ENCODE measurements at places on chromosomes 12 and 14. TPM values are rescaled to one million over a fixed set of nuclear protein-coding genes. Genes with fewer than 3 reads are reported as not detected.

DNA sequence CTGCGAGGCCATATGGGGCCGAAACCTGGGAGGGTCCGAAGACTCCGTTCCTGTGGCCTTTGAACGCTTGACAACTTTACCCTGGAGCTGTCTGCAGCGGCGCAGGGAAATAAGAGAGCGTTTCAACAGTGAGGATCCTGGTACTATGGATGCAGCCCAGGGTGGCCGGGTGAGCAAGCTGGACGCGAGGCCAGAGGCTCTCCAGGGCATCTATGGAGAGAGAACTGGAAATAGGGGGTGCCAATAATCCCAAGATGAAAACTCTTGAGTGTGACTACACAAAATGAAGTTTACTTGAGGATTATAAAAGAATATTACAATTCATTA, 1.1 kb upstream of the ABCC9 start:
- no peak for DNase-seq

- DNase-seq: no peak
Observed at GRCh38 chr12:46509135-46509534, 136.6 kb upstream of the SLC38A2 start.

- DNase-seq: peak; percentile 88
Observed at GRCh38 chr14:32707742-32708500, 230.8 kb upstream of the NPAS3 start.

- DNase-seq: peak; percentile 66
Observed at GRCh38 chr12:40963751-40964150, 224.4 kb upstream of the PDZRN4 start.

- DNase-seq: peak; percentile 7
Observed at GRCh38 chr14:57652769-57653168, 159.1 kb upstream of the CCDC198 start.

DNA sequence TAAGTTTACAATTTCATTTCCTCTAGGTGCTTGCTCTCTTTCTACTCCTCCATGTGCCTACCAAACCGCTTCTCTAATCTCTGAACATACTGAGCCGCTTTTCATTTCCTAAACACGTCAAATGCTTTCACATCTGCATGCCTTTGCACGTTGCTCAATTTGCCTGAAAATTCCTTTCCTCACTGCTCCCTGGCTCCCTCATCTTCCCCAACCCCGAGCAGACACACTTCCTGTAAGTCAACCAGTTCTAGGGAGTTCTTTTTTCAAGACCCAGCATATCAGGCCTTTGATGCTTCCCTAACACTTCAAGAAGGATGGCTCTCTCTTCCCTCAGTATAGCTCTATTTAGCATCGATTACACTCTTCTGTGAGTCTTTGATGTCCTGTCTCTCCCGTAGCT, 50.3 kb downstream of the LMO3 start:
- DNase-seq: no peak

- no peak for DNase-seq
Observed at GRCh38 chr12:6692888-6693287, 3.7 kb upstream of the ZNF384 start.

DNA sequence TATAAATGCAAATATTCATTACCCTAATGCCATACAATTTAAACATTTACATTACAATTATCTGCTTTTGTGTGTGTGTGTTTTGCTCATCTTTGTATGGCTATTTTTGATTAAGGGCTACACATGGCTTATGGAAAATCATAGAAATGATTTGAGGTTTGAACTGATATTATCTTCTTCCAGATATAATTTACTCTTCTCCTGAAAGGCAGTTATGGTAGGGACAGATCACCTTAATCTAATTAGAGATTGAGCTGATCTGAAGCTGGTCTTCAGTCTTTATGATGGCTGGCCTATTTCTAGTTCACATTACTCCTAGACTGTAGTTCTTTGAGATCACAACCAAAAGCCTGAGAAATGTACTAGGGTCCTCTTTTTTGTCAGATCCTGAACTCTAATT, 15.6 kb downstream of the ABHD12B start:
- no peak for DNase-seq

- DNase-seq: peak; percentile 81
Observed at GRCh38 chr12:107547389-107547788, 138.2 kb upstream of the PWP1 start.

DNA sequence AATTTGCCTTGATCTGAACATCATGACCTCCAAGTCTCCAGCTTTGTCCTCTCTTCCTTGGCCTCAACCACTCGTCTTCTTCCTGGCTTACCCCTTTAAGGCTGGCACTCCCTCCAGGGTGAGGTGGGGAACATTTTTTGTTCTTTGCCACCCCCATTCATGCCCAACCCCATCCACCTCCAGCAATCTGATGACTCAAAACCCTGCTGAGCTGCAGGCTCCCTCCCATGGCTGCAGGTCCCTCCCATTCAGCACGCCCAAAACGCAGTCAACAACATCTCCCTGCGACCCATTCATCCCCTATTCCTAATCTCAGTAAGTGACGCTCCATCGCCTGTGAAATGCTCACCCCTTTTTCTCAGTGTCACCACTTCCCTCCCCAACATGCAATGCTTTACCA, 138.8 kb upstream of the PRMT8 start:
- no peak for DNase-seq

DNA sequence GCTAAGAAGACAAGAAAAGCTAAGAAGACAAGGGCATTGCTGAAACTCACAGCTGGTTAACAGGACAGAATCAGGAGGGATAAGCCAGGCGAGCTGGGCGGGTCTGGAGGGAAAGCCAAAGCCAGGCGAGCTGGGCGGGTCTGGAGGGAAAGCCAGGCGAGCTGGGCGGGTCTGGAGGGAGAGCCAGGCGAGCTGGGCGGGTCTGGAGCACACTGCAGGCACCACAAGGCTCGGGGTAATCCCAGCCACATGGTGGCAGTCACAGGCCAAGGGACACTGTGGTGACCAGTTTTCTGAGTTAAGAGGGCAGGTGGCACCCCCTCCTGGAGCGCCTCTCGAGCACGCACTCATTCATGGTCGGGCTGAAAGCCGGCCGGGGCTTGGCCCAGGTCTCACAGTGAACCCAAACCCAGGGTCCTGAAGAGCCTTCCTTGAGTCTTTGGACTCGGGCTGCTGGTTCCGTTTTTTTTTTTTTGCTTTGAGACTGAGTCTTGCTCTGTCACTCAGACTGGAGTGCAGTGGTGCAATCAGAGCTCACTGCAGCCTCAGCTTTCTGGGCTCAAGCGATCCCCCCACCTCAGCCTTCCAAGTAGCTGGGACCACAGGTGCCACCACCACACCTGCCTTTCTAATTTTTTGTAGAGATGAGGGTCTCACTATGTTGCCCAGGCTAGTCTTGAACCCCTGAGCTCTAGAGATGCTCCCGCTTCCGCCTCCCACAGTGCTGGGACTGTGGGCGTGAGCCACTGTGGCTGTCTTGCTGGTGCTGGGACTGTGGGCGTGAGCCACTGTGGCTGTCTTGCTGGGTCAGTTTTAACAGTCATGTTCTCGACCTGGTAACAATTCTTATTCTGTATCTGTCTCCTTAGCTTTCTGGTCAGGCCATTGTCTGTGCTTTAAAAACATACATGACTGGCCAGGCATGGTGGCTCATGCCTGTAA, 40.2 kb downstream of the HSP90AA1 start:
- peak; percentile 91 for DNase-seq

DNA sequence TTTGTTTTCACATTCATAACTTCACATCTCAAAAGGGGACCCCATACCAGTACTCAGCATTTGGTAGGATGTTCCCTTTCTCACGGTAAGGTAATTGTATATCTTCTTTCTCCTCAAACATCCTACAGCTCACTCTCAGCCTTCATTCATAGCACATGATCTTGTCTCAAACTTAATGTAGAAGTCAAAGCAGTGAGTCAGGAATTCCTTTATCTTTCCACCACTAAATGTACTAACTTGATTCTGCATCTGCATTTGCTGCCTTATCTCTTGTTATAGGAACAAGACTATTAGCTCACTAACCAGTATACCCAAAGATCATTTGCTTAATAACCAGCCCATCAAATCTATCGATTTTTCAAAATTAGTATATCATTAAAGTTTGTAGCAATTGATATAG, 22.9 kb downstream of the CPSF2 start:
- no peak for DNase-seq

DNA sequence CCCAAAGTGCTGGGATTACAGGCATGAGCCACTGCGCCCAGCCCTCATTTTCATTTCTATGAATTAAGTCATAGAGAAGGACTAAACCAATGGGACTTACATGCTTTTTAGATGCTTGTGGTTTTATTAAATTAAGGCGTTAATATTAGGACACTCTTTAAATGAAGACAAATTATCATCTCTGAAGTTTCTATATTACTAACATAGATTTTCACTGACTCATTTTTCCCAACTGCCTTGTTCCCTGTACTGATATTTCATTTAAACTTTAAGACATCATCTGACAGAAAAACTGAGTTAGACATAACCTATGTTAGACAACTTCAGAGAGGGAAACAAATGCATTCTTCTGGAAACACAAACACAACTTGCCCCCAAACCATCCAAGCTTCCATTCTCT, 99.8 kb downstream of the BTG1 start:
- DNase-seq: no peak

DNA sequence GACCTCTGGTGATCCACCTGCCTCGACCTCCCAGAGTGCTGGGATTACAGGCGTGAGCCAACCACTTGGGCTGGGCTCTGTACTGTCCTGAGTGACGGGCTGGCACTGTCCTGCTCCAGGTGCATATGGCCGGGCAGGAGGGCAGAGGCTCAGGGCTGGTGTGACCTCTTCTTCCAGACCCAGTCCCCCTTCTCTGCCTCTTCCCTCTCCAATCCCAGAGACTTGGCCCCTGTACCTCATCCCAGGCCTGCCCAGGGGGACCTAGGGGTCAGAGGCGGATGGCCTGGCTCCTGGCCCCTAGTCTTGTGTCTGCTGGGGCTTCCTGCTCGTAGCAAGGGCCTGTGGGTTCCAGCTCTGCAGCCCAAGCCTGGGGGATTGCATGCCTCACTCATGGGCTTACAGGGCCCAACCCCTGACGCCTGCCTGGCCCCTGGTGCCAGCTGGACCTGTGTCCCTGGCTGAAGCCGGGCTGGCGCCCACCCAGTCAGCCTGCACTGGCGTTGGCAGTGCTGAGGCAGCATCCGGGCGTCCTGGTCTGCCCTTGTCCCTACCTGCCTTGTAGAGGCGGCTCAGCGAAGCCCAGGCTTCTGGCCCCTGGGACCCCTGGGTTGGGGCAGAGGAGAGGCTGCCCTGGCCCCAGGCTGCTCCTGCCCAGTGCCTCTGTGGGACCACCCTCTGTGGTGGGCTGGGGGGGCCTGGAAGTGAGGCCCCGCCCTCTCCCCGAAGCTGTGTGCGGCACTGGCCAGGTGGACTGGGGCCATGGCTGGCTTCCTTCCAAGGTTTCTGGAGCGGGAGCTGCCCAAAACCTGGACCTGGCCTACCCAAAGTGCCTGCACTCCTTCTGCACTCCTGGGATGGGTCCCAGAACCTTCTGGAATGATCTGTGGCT, 4.3 kb downstream of the TEDC1 start:
- peak; percentile 11 for DNase-seq

DNA sequence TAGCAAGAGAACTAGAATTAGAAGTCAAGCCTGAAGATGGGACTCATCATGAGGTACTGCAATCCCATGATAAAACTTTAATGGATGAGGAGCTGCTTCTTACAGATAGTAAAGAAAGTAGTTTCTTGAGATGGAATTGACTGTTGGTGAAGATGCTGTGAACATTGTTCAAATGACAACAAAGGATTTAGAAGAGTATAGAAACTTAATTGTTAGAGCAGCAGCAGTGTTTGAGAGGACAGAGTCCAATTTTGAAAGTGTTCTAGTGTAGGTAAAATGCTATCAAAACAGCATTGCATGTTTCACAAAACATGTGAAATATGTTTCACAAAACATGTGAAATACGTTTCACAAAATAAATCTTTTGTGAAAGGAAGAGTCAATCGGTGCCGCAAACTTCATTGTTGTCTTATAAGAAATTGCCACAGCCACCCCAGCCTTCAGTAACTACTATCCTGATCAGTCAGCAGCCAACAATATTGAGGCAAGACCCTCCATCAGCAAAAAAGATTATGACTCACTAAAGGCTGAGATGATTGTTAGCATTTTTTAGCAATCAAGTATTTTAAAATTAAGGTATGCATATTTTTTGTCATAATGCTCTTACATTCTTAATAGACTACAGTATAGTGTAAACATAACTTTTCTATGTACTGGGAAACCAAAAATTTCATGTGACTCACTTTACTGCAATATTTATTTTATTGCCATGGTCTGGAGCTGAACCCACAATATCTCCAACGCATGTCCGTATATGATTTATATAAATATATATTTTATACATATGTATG, 173.4 kb upstream of the BMP4 start:
- DNase-seq: no peak

- peak; percentile 25 for DNase-seq
Observed at GRCh38 chr14:47191700-47192099, 483.7 kb downstream of the MDGA2 start.

GRCh38 chr14:99035712-99036610, 236.0 kb downstream of the BCL11B start:
- peak; percentile 96 for DNase-seq

- DNase-seq: no peak
Observed at GRCh38 chr12:3107071-3107583, 29.9 kb downstream of the TSPAN9 start.

- no peak for DNase-seq
Observed at GRCh38 chr12:11059784-11060183, 2.3 kb downstream of the TAS2R46 start.

- DNase-seq: no peak
Observed at GRCh38 chr12:84276215-84276614, 636.4 kb downstream of the SLC6A15 start.

GRCh38 chr14:66624336-66624937, 116.5 kb downstream of the GPHN start:
- peak; percentile 87 for DNase-seq

Gene MBD6
- 11.0 TPM for total RNA-seq

Gene TMEM121
- total RNA-seq: 4.8 TPM

Gene GTF2A1
- total RNA-seq: 12.4 TPM

Gene FAR2
- 10.2 TPM for total RNA-seq

Gene A2M
- total RNA-seq: 233 TPM

Gene POTEM
- total RNA-seq: not detected

Gene CLEC7A
- total RNA-seq: 1.2 TPM

Gene SIX6
- total RNA-seq: not detected

Gene KTN1
- 121 TPM for total RNA-seq

Gene PAH
- 0.22 TPM for total RNA-seq

Gene OR11H7
- total RNA-seq: not detected

Gene TMPRSS12
- not detected for total RNA-seq

Gene AKAP5
- 0.27 TPM for total RNA-seq

Gene LRRIQ1
- 0.53 TPM for total RNA-seq
